ENCODE measurements at places on chromosomes 3 and 15. TPM values are rescaled to one million over a fixed set of nuclear protein-coding genes. Genes with fewer than 3 reads are reported as not detected.
A peak's percentile ranks its signal among the peaks of the same experiment; 100 is the strongest.

GRCh38 chr3:38354588-38355330, 8.2 kb downstream of the XYLB start:
- H3K4me3 ChIP-seq = no peak overlapping the region
- H3K27me3 ChIP-seq = no peaks in the 10 kb centered on the region
- H3K27ac ChIP-seq = no peak overlapping the region

GRCh38 chr3:117728226-117728625, 1018.6 kb downstream of the TUSC7 start:
- DNase-seq = no peak
- H3K27ac ChIP-seq = no peak overlapping the region
- H3K36me3 ChIP-seq = no peaks in the 10 kb centered on the region
- no peak overlapping the region for H3K4me3 ChIP-seq
- H3K27me3 ChIP-seq = peaks cover 3% of the 10 kb centered on the region
- peaks cover 6% of the 10 kb centered on the region for H3K4me1 ChIP-seq

DNA sequence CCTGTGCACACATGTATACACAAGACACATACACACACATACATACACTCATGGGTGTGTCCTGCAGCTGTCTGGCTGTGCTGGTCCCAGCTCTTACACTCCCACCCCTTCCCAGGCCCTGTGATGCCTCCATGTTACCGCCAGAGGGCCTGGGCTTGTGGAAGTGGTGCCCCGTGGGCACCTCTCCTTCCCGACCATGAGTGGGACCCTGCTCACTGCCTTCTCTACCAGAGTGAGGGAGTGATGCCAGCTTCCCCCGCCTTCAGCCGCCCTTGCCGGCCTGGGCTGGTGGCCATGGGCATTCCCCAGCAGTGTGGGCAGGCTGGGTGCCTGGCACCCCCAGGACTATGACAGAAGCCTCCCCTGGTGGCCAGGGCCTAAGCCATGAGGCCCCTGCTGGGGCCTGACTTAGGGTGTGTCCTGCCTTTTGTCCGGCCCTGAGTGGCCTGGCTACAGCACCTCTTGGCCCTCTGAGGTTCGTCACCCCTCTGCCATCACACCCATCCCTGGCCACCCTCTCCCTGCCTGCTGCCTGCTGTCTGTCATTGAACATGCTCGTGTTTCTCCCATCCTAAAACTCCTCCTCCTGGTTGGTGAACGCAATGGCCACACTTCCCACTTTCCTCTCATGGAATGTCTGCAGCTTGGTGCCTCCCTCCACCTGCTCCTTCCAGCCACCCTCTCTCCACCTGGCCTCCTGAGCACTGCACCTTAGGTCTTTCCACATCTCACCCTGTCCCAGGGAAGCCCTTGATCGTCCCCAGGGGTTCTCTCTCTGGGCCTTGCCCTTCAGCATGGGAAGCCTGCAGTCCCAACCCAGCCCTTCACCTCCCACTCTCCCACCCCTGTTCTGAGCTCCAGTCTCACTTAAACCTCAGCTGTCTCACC, 14.6 kb downstream of the HDAC11 start:
- H3K27ac ChIP-seq = no peak overlapping the region
- DNase-seq = no peak
- no peaks in the 10 kb centered on the region for H3K27me3 ChIP-seq
- peaks cover 2% of the 10 kb centered on the region for H3K4me1 ChIP-seq

- H3K27ac ChIP-seq = no peak overlapping the region
- no peaks in the 10 kb centered on the region for H3K27me3 ChIP-seq
- H3K36me3 ChIP-seq = no peaks in the 10 kb centered on the region
- peaks cover 2% of the 10 kb centered on the region for H3K4me1 ChIP-seq
Measured at GRCh38 chr3:87949879-87950208, 109.0 kb downstream of the CGGBP1 start.

- H3K36me3 ChIP-seq = no peaks in the 10 kb centered on the region
- no peaks in the 10 kb centered on the region for H3K27me3 ChIP-seq
- no peak overlapping the region for H3K4me3 ChIP-seq
- no peak overlapping the region for H3K27ac ChIP-seq
- DNase-seq = no peak
Measured at GRCh38 chr3:79362571-79363270, 405.1 kb downstream of the ROBO1 start.

- H3K27ac ChIP-seq = no peak overlapping the region
- no peaks in the 10 kb centered on the region for H3K36me3 ChIP-seq
- no peaks in the 10 kb centered on the region for H3K27me3 ChIP-seq
- H3K4me1 ChIP-seq = peaks cover 3% of the 10 kb centered on the region
Measured at GRCh38 chr3:95438274-95438673, 1375.4 kb downstream of the NSUN3 start.

GRCh38 chr15:85504749-85505676, 124.6 kb downstream of the AKAP13 start:
- no peak overlapping the region for H3K4me3 ChIP-seq
- H3K36me3 ChIP-seq = no peaks in the 10 kb centered on the region
- H3K4me1 ChIP-seq = peaks cover 41% of the 10 kb centered on the region
- DNase-seq = no peak
- H3K27ac ChIP-seq = peak overlapping the region; percentile 49

The PDZRN3 gene
- 42.9 TPM for total RNA-seq

The CCR3 gene
- total RNA-seq = not detected

Measured in mesothelial cell of epicardium (in vitro differentiated cells).